ENCODE measurements at places on chromosomes 12 and 14.

DNA sequence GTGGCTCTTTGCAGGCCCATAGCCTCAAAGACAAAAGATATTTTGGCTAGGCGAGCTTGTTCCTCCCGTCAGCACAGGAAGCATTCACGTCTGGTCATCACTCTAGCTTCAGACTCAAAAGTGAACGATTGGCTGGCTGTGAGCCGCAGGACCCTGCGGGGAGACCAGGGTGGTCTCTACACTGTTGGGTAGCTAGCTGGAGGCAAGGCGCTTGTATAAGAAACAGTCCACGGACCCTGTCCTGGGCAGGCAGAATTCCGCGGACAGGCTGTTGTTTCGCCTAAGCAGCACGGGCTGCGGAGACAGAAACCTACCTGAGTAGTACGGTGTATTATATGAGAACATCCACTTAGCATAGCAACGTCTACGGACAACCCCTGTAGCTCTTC lies 29.6 kb downstream of the WBP11 start:
- DNase-seq: no peak

- no peak for DNase-seq
These were observed 152.6 kb downstream of the PRKCH start for GRCh38 chr14:61474015-61474414.

GRCh38 chr14:96847451-96847850 lies 50.3 kb downstream of the VRK1 start:
- no peak for DNase-seq

- DNase-seq: no peak
These were observed 90.3 kb downstream of the LMO3 start for GRCh38 chr12:16515666-16516065.

DNA sequence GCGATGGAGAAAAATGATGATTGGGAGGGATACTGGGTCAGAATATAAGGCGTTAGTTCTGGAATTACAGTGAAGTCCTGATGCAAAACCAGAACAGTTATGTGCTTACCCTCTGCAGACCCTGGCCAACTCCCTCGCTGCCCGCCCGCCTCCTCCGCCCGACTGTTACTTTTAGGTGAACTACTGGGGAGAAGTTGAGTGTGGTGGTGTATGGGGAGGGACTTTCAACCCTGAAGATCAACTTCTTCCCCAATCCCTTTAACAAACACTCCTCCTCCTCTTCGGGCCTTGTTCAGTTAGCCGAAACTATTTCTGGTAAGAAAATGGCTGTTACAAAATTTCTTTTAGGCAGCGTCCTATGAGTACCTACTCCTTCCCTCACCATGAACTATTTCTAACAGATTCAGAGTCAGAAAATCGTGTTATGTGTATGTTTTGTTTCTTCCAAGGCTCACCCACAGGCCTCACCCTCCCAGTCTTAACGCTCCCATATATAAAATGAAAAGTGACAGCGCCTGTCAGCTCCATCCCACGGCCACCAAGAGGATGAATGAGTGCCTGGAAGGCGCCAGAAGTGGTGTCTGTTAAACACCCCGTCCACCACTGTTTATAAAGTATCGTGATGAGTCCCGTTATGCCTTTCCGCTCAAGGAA lies 1.3 kb downstream of the FBXO33 start:
- no peak for DNase-seq

GRCh38 chr12:68237619-68238018 lies 12.0 kb upstream of the IL26 start:
- no peak for DNase-seq

DNA sequence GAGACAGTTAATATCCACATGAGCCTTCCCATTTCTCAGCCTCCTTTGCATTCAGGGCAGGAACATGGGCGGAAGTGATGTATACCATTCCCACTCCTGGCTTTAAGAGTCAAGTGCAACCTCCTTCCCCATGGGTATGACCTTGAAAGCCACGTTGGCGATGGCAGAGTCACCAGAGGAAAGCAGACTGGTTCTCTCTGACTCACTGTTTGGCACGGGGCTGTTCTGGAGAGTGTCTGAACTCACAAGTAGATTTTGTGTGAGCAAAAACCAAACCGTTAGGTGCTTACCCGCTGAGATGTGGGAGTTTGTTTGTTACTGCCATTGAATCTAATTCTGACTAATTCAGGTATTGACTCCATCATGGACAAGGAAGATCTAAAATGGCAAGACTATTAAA lies 36.7 kb upstream of the PZP start:
- no peak for DNase-seq

DNA sequence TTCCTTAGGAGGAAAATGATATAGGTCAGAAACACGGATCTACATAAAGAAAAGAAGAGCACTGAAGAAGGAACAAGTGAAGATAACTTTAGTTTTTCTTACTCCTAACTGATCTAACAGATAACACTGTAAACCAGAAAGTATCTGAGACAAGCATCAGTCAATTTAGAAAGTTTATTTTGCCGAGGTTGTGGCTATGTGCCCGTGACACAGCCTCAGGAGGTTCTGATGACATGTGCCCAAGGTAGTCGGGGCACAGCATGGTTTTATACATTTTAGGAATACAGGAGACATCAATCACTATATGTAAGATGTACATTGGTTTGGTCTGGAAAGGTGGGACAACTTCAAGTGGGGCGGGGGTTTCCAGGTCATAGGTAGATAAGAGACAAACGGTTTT lies 23.0 kb downstream of the SAMD15 start:
- DNase-seq: no peak

GRCh38 chr14:105151838-105152793 lies 16.5 kb downstream of the JAG2 start:
- DNase-seq: no peak

GRCh38 chr12:130572553-130572952 lies 143.5 kb downstream of the RIMBP2 start:
- DNase-seq: no peak

DNA sequence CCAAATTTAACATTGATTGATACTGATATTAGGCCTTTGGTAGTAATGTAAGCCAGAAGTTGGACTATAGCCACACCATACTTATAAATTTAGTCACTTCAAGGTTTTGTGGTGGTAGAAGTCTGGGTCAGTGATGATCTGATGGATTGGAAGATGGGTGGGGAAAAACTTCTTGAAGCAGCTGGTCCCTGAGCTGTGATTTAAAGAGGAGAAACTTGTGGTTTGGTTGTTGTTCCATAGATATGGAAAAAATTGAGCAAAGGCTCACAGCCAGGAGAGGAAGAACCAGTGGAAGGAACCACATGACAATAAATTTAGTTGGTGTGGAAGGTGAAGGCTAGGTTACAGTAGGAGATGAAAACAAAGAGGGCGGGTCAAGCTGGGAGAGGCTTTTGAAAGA lies 26.1 kb downstream of the PTHLH start:
- DNase-seq: no peak

DNA sequence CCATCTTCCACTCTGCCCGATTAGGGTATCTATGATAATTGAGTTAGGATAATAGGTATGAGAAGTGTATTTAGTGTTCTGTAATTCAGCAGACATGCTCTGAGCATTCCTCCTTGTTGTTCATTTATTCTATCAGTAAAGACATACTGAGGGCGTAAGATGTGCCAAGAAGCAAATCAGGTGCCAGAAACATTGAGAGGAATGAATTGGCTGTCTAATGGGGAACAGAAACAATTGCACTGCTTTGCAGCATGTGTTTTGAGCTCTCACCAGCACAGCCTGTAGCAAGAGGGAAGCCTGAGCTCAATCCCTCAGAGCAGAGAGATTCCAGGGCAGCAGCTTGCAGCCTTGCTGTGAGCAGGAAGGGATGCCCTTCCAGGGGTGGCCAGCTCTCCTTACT lies 589.3 kb downstream of the BCL11B start:
- DNase-seq: no peak
